ENCODE measurements at places on chromosomes 13 and 19.

- no peak for DNase-seq
Measured at GRCh38 chr13:30400376-30400775, 21.9 kb upstream of the UBE2L5 start.

- DNase-seq: peak; percentile 28
Measured at GRCh38 chr13:39144941-39145533, 106.8 kb downstream of the NHLRC3 start.

GRCh38 chr19:48090281-48090802, 20.3 kb downstream of the PLA2G4C start:
- DNase-seq: no peak

- no peak for DNase-seq
Measured at GRCh38 chr19:48292798-48293197, 22.9 kb downstream of the ZNF114 start.

GRCh38 chr19:40523322-40524047, 53.2 kb upstream of the SHKBP1 start:
- peak; percentile 41 for DNase-seq

DNA sequence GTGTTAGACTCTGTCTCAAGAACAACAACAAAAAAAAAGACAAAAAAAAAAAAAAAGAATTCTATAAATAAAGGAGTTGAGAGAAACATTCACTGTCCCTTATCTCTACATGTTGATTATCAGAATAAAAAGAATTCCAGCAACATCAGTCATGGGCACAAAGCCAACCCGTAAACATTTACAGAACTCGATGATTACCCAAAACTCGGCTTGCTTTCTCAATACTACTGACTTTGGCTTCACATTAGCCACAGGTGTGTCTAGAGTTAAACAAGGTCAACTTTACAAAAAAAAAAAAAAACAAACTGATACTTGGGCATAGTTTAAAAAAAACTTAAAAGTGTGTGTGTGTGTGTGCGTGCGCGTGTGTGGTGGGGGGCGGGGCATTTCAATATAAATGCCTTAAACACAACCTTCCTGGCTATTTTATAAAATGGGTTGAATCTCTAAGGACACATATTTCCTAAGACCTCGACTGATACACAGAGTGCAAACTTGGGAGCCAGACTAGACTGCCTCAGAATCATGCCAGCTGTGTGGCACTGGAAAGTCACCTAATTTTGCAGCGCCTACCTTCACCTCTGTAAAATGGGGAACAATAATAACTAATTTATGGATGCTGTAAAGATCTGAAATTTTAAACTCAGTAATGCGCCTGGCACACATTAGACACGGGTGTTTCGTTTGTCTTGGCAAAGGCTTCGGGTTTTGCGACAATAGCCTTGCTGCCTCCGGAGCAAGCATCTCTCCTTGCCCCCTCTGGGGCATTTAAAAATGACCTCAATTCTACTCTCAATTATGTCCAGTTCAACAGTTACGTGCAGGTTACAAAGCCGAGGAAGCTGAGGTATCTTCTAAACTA, 922 bp downstream of the EBPL start:
- DNase-seq: peak; percentile 3

DNA sequence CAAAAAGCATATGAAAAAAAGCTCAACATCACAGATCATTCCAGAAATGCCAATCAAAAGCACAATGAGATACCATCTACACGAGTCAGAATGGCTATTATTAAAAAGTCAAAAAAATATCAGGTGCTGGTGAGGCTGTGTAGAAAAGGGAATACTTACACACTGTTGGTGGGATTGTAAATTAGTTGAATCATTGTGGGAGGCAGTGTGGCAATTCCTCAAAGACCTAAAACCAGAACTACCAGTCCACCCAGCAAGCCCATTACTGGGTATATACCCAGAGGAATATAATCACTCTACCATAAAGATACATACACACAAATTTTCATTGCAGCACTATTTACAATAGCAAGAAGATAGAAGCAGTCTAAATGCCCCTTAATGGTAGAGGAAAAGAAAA, 529.9 kb downstream of the SLITRK1 start:
- DNase-seq: no peak

- DNase-seq: no peak
Measured at GRCh38 chr13:94162289-94162688, 317.2 kb downstream of the DCT start.

DNA sequence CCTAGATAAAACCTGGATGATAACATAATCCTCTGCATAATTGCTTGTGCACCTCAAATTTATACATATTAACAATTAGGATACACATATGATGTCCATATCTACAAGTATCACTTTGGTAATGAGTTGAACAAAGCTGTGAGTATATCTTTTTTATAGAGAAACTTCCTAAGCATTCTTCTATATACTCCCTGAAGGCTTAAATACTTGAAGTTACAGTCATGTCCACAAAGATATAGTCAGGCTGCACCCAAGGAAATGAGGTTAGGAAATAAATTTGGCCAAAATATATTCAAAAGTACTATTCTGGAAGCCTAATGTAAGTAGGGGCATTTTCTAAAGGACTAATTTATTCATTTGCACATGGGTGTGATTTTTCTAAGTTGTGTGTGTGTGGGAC, 761.5 kb downstream of the PCDH9 start:
- no peak for DNase-seq

- no peak for DNase-seq
Measured at GRCh38 chr13:44908266-44908665, 81.0 kb downstream of the NUFIP1 start.

GRCh38 chr13:110866491-110867170, 48.2 kb downstream of the ANKRD10 start:
- no peak for DNase-seq

DNA sequence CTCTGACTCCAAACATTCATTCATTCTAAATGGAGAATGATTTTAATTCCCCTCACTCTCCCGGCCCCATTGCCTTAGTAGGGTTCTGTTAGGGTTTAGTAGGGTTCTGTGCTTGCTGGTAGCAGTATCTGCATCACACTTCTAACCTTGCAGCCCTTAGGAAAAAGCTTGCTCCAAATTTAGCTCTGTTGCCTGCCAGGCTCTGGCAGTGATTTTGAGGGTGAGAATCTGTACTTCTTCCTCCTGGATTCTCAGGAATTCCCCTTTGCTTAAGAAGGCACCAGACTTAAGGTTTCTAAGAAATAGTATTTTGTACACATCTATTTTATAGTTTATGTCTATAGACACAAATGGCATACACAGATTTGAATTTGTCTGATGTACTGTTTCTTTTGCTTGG, 14.7 kb downstream of the B3GLCT start:
- DNase-seq: no peak

DNA sequence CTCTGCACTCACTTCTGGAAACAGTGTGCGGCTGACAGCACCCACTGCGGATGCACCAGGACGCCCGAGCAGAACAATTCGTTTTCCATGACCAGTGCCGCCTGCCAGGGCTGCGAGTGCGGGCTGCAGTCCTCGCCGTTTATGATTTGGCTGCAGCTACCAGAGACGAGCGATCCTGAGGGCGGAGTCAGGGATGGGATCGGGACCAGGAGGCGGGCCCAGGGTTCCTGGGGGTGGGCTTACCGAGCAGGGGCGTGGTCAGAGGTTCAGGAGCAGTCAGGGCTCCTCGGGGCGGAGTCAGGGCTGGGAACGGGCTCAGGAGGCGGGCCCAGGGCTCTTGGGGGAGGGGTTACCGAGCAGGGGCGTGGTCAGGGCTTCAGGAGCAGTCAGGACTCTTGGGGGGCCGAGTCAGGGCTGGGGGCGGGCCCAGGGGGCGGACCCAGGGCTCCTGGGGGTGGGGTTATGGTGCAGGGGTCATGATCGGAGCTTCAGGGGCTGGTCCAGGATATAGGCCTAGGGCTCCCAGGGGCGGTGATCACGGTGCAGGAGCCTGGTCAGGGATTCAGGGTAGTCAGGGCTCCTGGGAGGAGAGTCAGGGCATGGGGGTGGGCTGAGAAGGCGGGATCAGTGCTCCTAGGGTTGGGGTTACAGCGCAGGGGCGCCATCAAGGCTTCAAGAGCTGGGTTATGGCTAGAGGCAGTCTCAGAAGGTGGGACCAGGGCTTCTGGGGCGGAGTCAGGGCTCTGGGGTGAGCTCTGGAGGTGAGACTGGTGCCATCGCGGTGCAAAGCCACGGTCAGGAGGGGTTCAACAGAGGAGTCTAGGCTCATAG, 1.7 kb downstream of the KLK4 start:
- peak; percentile 44 for DNase-seq

- DNase-seq: no peak
Measured at GRCh38 chr13:99258946-99259345, 767 bp upstream of the GPR18 start.

GRCh38 chr13:29050719-29051118, 230.6 kb downstream of the MTUS2 start:
- DNase-seq: no peak
